ENCODE measurements at places on chromosomes 7 and 10. TPM values are rescaled to one million over a fixed set of nuclear protein-coding genes. Genes with fewer than 3 reads are reported as not detected.
A peak's percentile ranks its signal among the peaks of the same experiment; 100 is the strongest.

DNA sequence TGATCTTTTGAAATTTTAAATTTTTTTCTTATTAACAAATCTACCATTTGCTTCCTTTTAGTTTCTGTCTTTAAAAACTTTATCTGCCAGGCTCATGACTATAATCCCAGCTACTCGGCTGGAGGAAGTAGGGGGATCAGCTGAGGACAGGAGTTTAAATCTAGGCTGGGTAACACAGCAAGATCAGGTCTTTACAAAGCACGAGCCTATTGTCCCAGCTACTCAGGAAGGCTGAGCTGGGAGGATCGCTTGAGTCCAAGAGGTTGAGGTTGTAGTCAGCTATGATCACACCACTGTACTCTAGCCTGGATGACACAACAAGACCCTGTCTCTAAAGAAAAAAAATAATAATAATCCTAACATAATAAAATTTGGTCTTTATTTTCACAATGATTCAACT is 17.5 kb downstream of the DPY19L1 start:
- no peak for ATAC-seq

SLC16A9 gene
- total RNA-seq, result 0.42 TPM

NCF1 gene
- total RNA-seq, result 2.2 TPM

- no peak for ATAC-seq
Measured at GRCh38 chr7:122676466-122676865, 22.5 kb downstream of the RNF133 start.

DNA sequence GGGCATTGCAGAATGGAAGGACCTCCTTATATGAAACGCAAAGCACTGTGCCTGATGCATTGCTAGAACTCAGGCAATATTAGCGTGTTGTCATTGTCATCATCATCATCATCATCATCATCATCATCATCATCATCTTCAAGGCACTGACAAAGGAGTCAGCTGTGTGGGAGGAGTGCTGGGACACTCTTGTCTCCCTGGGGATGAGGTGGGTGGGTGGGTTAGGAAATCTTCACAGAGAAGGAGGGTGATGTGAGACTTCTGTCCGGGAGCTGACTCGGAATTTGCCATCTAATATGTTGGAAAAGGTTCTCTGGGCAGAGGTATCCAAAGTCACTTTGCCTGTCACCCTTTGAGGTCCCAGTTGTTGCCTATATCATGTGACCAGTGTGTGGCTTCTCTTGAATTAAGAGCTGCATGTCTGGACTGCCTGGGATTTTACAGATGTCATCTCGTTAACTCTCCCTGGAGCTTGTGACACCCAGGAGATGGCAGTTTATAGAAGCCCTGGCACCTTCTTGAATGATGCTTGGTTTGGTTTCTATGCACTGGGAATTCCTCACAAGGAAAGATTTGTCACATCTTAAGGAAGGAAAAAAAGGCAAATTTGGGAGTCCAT is 7.1 kb downstream of the HTRA1 start:
- no peak for ATAC-seq

DNA sequence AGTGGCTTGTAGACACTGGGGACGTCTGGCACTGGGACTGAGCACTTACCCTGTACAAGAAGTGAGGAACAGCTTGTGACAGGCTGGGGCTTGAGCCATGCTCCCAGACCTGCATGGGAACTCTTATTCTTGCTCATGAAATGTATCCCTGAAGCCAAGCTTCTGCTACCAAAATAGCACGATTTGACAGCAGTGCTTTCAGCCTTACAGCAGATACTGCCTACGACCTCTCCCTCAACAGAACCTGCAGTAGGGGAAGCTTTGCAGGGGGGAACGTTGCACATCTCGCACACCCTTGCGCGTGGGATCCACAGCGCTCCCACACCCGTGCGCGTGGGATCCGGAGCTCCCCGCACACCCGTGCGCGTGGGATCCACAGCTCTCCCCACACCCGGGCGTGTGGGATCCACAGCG is 88.0 kb downstream of the CREM start:
- ATAC-seq, result no peak

GRCh38 chr7:140485500-140486265 is 6.4 kb upstream of the MKRN1 start:
- peak; percentile 35 for ATAC-seq

DNA sequence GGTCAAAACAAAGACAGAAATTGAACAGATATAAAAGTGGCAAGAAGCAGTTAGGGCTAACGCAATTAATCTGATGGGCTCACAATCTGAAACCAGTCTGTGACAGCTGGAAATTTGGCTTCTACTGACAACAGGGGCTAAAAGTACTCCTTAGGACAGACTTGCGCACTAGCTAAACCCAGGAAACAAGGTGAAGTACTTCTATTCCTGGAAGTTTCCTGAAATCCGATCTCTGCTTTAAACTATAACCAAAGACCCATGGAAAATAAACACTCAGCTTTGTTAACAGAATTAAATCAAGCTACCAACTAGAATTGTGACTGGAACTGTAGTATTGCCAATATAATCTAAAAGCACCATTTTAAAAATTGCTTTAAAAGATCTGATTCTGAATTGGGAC is 520.2 kb upstream of the ZWINT start:
- no peak for ATAC-seq

- no peak for ATAC-seq
Measured at GRCh38 chr7:29319719-29320521, 125.3 kb downstream of the CHN2 start.

DNA sequence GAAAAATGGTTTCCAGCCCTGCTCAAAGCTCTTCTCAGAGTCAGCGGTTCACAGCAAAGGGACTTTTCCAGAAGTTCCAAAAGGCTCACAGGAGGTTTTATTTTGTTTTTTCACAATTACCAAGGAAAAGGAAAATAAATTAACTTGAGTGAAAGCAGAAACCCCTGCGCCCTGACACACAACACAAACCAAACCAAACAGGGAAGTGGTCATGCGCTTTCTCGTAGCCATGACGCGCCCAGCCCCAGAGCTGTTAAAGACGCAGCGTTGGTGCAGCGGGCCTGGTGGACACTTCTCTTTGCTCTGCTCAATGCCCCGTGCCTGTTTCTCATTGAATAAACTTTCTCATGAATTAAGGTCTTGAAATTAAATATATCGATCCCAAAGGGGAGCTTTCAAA is 134.4 kb upstream of the LYZL2 start:
- ATAC-seq, result no peak

All from activated T-helper 17 cell treated with anti-CD3 and anti-CD28 coated beads, Interleukin-2, amount 50 U/mL, for 72 hours (primary cell).